ENCODE measurements at places on chromosomes 3 and 15.

- no peak for DNase-seq
Measured at GRCh38 chr3:114680299-114680698, 386.5 kb downstream of the TIGIT start.

DNA sequence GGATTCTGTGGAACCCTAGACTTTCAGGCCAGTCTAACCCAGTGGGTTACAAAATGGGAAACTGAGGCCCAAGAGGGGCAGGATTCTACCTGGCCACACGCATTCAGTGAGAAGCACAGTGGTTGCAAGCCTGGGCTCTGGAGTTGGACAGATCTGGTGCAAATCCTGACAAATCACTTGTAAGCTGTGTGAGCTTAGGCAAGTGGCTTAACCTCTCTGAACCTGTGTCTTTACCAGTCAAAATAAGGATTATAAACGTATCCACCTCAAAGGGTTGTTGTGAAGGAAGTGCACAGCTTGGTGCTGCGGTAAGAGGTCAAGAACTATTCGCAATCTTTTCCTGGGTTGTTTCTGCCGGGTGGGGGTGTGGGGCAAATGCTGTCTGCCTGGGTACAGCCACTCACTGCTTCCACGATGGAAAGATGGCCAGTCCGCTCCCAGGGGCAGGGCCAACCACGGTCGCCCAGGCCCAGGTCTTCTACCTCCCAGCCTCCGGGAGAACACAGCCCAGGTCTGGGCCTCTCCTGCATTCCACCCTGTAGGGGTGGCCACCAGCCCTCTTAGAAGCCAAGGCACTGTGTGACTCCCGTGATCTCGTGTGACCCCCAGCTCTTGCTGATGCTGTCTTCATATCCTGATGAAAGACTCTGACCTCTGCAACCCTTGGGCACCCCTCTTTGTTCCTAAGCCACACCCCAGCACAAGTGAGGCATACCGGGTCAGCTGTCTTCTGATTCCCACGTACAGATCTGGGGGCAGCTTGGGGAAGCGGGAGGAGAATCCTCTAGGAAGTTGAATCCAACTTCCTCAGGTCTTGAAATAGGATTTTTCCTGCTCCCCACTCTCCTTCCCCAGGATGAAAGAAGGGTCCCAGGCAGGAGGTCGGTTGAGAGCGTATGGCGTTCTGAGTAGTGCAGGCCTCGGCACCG lies 1.5 kb downstream of the CHRNA3 start:
- DNase-seq = no peak

- no peak for DNase-seq
Measured at GRCh38 chr3:46284981-46285683, 42.9 kb downstream of the CCR3 start.

DNA sequence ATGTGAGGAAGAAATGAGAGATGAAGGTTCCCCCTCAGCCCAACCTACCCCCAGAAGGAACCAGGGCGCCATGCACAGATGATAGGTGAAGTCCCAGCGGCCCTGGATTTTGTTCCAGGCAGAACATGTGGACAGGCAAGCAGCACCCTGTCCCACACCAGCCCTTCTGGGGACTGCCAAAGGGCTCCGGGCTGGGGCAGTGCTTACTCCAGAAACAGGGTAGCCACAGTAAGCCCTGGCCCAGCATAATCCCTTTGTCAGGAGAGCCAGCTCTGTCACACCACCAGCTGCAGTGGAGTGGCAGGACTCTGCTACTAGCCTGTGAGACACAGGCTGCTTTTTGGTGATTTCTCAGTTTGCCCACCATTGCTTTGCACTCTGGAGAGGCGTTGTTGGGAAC lies 6.3 kb downstream of the FBXL22 start:
- DNase-seq = no peak

DNA sequence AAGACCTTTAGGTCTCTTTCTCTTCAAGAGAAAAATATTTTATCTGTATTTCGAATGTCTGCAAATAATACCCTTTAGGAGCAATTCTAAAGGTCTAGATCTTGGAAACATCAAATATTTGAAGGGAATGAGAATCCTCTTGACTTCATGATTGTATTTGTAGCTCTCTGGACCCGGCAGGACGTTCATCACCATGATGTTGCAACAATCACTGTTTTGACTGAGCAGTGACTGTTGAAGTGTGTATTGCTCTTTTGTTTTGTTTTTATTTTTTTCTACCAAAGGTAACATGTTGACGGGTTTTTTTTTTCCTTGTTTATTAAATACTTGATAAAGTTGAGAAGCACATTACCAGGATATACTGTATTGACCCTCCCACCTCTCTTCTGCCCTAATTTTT lies 55.3 kb upstream of the CCR4 start:
- no peak for DNase-seq

- DNase-seq = no peak
Measured at GRCh38 chr15:41775651-41776050, 1.4 kb downstream of the MAPKBP1 start.

DNA sequence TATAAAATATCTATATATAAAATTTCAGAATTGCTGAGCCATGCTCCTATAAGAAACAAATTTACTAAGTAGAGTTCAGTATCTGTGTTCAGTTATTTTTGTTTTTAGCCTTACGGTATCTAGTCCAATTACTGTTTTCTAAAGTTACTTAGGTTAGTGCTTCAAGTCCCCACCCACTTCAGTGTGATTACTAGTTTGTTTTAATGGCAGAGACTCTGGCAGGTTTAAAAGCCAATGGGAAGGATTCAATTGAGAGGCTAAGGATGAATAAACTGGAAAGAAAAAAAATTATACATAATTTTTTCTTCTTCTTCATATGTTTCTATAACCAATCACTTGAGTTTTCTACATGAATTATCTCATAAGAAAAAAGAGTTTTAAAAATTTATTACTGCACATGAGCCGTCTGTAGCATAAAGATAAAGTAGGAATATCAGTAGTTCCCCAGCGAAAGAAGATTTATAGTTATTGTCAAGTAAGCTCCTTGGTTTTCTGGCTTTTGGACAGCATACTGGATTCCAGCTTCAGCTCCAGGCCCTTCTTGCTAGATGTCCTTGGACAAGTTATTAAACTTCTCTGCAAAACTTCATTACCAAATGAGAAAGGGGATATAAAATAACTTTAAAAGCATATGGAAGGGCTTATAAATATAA lies 46.8 kb downstream of the AAGAB start:
- no peak for DNase-seq

DNA sequence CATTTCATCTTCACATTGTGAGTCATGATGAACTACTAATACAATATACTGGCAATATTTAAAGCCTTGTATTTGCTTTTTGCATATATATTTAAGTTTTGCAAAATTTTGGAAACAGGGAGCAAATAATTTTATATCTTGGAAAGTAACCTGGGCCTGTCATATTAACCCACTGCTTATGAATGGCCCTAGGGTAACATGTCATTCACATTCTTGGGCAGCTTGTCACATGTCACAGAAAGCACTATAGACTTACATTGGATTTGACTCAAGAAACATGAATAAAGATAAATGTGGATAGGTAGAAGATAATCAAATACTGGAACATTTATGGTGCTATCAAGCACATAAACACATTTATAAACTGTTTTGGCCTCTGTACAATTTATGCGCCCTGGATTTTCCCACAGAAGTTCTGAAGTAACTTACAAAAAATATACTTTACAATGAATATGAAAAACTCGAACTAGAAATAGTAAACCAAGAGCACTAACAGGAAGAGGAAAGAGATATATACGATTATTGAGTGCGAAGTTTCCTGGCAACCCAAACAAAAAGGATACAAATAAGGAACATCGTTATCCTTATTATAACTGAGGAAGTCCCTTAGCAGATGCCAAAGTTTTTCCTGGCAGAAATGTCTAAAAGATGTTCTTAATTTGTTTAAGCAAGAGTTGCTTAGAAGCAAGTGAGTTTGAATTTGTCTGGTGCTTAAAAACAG lies 257.2 kb downstream of the RBMS3 start:
- DNase-seq = no peak

- no peak for DNase-seq
Measured at GRCh38 chr3:136712941-136713340, 39.2 kb downstream of the STAG1 start.

DNA sequence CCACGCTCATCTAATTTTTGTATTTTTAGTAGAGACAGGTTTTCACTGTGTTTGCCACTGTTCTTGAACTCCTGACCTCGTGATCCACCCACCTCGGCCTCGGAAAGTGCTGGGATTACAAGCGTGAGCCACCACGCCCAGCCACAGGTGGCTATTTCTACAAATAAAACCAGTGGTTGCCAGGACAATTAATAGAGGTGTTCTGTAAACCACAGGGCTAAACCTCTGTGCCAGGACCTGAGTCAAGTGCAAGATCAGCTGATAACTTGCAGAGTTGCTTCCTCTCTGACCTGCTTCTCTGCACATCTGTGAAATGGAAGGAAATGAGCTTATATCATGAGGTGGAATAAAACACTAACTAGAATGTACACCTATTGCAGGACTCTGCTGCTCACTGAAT lies 72.8 kb downstream of the CD200R1L start:
- no peak for DNase-seq

DNA sequence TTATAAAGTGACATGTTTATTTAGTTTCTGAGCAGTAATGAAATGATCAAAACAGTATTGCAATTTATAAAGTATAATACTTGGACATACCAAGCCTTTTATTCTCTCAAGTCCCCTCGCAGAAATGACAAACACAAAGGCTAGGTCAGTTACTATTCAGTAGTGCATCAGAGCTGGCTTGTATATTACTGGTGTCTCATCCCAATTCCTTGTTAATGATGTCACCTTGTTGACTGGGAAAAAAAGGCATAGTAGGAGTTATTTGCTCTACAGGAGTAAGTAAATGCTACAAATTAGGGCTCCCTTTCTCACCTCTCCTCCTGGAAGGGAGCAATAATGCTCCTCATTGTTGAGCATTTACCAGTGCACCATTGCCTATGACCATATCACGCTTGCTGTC lies 317.6 kb downstream of the CHL1 start:
- no peak for DNase-seq

GRCh38 chr15:93029836-93030429 lies 59.1 kb downstream of the RGMA start:
- no peak for DNase-seq

DNA sequence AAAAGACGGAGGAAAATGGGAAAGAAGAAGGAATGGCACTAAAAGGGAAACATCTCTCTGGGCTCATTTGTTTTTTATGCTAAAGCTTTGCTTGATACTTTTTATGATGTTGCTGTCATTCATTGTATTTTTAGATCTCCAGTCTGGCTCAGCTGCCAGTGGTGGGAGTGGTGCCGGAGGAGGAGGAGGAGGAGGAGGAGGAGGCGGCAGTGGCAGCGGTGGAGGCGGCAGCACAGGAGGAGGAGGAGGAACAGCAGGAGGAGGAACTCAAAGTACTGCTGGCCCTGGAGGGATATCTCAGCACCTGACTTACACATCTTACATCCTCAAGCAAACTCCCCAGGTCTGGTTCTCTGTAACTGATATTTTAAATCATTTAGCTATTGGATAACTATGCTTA lies 49.6 kb downstream of the MAP6D1 start:
- no peak for DNase-seq

- no peak for DNase-seq
Measured at GRCh38 chr3:106022913-106023312, 154.1 kb upstream of the CBLB start.

- no peak for DNase-seq
Measured at GRCh38 chr3:12323237-12323636, 34.4 kb downstream of the PPARG start.

GRCh38 chr15:85618956-85619491 lies 175.7 kb downstream of the KLHL25 start:
- peak; percentile 48 for DNase-seq
